ENCODE measurements at places on chromosomes 13 and 19.

- peak; percentile 74 for DNase-seq
Measured at GRCh38 chr19:3132971-3133792, 2.7 kb upstream of the GNA15 start.

DNA sequence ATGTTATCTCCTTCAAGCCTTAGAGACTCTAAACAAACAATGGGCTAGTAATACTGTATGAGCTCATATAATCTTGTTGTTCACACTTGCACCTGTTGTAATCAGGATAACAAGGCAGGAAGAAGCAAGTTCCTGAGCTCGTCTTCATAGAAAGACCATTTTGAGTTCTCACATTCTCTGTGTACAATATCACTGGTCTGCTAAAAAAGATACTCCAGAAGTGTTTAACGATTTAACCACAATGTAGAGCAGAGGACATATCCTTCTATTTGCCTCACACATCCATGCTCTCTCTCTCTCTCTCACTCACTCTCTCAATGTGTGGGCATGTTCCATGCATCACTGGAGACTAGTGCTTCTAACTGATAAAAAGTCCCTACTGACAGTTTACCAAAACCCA is 122.9 kb downstream of the MIPEP start:
- no peak for DNase-seq

- DNase-seq: no peak
Measured at GRCh38 chr19:15779756-15780476, 7.5 kb upstream of the OR10H5 start.

DNA sequence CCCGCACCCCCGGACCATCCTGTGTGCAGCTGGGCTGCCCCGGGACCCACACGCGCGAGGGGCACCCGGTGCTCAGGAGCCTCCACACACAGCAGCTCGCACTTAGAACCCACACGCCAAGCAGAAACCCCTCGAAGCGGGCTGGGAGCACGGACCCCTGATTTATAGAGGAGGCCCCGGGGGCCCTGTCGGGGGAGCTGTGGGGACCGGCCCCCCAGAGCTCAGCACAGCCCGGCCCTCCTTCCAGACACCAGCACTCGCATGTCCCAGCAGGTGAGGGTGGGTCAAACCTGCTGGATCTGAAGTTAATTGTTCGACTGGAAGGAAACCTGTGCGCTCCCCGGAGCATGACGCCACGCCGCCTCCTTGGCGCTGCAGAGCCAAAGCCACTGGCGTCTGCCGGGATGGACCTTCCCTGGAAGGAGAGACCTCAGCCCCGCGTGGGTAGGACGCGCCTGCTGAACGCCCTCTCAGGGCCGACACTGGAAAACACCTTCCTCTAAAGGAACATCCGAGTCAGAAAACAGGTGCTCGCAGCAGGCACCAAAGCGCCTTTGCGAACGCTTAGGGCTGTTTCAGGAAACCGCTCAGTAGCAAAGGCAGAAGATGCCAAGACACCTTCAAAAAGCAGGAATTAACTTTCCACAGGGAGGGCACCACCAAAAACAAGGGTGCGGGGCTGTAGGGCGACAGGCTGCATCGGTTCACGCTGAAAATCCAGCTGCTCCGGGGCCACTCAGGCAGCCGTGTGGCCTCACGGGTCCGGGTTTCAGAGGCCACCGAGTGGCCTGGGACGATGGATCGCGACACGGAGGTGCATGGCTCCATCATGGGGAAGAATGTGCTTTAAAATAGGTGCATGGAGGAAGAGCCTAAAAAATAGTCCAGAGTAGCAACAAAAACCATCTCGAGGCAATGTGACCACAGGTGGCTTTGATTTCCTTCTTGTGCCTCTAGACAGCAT is 37.8 kb upstream of the GRTP1 start:
- no peak for DNase-seq

- DNase-seq: no peak
Measured at GRCh38 chr19:3476830-3477229, 3.5 kb downstream of the SMIM24 start.

GRCh38 chr13:106685143-106685542 is 117.2 kb upstream of the ARGLU1 start:
- no peak for DNase-seq

DNA sequence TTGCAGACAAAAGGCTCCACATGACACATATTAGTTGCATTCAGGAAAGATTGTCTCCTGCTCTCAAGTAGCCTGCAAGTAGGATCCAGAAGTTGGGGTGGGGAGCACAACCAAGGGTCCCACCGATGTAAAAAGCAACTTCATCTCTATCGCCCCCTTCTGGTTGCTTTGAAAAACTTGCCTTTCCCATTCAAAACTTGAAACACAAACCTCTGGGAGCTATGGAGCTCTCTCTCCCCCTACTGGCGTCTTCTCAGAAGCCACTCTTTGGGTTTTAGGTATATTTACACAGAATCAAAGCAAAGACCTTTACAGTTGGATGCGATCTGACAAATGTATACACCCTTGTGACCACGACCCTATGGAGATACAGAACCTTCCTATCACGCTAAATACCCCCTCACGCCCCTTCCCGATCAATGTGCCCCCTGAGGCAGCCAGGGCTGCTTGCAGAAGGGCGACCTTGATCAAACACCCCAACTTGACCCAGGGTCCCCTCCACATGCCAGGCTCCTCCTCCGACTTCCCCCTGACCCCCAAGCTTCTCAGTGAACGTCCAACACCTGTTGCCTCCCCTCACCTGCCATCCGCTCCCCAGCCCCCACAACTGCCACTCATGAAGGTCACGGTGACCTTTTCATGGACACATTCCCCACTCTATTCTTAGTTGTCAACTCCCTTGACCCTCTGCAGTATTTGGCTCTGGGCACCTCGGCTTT is 10.1 kb downstream of the NOSIP start:
- DNase-seq: peak; percentile 86

DNA sequence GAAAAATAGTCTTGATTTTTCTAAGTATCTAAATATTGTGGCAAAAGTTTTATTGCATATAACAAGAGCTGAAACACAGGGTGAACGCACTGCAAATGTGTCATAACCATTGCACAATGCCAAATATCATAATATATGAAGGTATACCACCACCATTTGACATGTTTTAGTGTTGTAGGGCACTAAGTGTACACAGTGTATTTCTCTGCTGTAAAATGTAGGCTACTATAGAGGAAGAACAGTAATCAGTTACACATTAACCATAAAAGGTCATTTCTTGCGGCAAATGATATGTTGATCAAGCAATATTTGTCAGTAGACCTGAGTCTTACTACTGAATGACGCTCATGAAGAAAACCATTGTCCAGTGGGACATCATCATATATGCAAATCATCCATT is 18.3 kb upstream of the KLF5 start:
- no peak for DNase-seq
